Large intestine (tissue), 12 donors: ENCODE measurements at places on chromosomes 5 and 9. TPM values are rescaled to one million over a fixed set of nuclear protein-coding genes. Genes with fewer than 3 reads are reported as not detected.

GRCh38 chr5:168047669-168048111 is 243.8 kb upstream of the WWC1 start:
- no peak overlapping the region for H3K4me3 ChIP-seq
- no peak for DNase-seq
- H3K36me3 ChIP-seq, result no peaks in the 10 kb centered on the region
- no peaks in the 10 kb centered on the region for H3K27me3 ChIP-seq
- H3K4me1 ChIP-seq, result no peaks in the 10 kb centered on the region
- no peak overlapping the region for H3K27ac ChIP-seq

- DNase-seq, result no peak
- H3K27ac ChIP-seq, result no peak overlapping the region
- no peaks in the 10 kb centered on the region for H3K36me3 ChIP-seq
These were observed 7.2 kb upstream of the ARSI start for GRCh38 chr5:150309886-150310239.

GRCh38 chr9:78985084-78985738 is 586.6 kb upstream of the TLE4 start:
- H3K27me3 ChIP-seq, result no peaks in the 10 kb centered on the region
- no peak for DNase-seq
- no peak overlapping the region for H3K27ac ChIP-seq
- no peak overlapping the region for H3K4me3 ChIP-seq

GRCh38 chr9:74721696-74722660 is 165.7 kb downstream of the TRPM6 start:
- H3K27me3 ChIP-seq, result no peaks in the 10 kb centered on the region
- DNase-seq, result no peak
- H3K36me3 ChIP-seq, result peaks cover 8% of the 10 kb centered on the region

Gene SPINK1
- 259 TPM for polyA plus RNA-seq

Gene FGF18
- 1.4 TPM for polyA plus RNA-seq

Gene COL27A1
- 117 TPM for polyA plus RNA-seq

Gene MSMP
- 0.61 TPM for polyA plus RNA-seq

Gene NOXA1
- 11.8 TPM for polyA plus RNA-seq

Gene ARL14EPL
- not detected for polyA plus RNA-seq
